ENCODE measurements at places on chromosomes 4 and X. TPM values are rescaled to one million over a fixed set of nuclear protein-coding genes. Genes with fewer than 3 reads are reported as not detected.

DNA sequence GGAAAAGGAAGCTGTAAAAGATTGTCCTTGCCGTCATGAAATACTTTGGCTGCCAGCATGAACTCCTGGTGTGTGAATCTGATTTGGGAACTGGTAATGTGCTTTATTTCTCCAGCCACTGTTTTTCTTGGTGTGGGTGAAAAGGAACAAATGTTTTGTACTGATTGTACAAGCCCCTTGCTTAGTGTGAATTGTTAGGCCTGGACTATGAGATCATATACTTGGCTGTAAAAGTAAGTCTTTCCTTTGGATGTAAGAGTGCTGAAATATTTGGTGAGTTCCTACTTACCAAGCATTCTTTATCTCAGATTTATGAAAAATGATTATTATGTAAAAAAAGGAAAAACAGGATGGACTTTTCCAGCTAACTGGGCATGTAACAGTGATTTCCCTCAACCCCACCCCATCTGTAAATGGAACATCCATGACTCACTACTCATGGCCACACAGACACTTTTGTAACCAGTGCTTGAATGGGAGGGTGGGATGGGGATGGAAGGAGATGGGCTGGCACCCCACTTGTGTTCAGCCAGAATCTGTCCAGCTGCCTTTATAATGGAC, 6.3 kb downstream of the FNIP2 start:
- peak overlapping the region; percentile 57 for H3K27ac ChIP-seq
- H3K36me3 ChIP-seq: no peaks in the 10 kb centered on the region
- peaks cover 10% of the 10 kb centered on the region for H3K4me1 ChIP-seq
- no peaks in the 10 kb centered on the region for H3K27me3 ChIP-seq
- H3K4me3 ChIP-seq: no peak overlapping the region

GRCh38 chrX:133294126-133294525, 76.0 kb upstream of the TFDP3 start:
- no peaks in the 10 kb centered on the region for H3K27me3 ChIP-seq
- no peak overlapping the region for H3K27ac ChIP-seq
- no peak overlapping the region for H3K4me3 ChIP-seq
- no peaks in the 10 kb centered on the region for H3K4me1 ChIP-seq
- no peak for DNase-seq
- H3K36me3 ChIP-seq: no peaks in the 10 kb centered on the region

- H3K36me3 ChIP-seq: no peaks in the 10 kb centered on the region
- DNase-seq: no peak
- H3K4me1 ChIP-seq: peaks cover 7% of the 10 kb centered on the region
- no peaks in the 10 kb centered on the region for H3K27me3 ChIP-seq
Observed at GRCh38 chr4:17027495-17027894, 129.1 kb upstream of the LDB2 start.

- H3K4me1 ChIP-seq: no peaks in the 10 kb centered on the region
- H3K36me3 ChIP-seq: no peaks in the 10 kb centered on the region
- no peak overlapping the region for H3K4me3 ChIP-seq
Observed at GRCh38 chr4:24764345-24764744, 31.0 kb upstream of the SOD3 start.

GRCh38 chr4:83043801-83044407, 8.9 kb downstream of the COPS4 start:
- no peaks in the 10 kb centered on the region for H3K27me3 ChIP-seq
- no peaks in the 10 kb centered on the region for H3K36me3 ChIP-seq
- no peaks in the 10 kb centered on the region for H3K4me1 ChIP-seq

DNA sequence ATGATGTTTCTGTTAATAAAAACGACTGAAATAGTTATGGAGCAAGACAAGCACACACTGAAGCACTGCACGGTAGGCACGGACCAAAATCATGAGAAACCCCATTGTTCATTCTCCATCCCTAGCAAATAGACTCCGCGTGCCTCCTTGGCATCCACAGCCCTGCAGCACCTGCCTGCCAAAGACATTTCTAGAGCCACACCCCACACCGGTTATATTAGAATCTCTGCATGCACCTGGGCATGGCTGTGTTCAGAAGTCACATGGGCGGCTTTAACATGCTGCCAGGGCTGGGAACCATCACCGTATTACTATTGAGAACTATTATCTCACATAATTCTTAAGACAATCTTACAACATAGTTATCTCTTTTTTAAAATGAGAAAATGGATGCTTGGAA, 5.9 kb downstream of the PDLIM3 start:
- no peaks in the 10 kb centered on the region for H3K27me3 ChIP-seq
- H3K4me1 ChIP-seq: no peaks in the 10 kb centered on the region
- H3K4me3 ChIP-seq: no peak overlapping the region
- no peak overlapping the region for H3K27ac ChIP-seq

GRCh38 chr4:173333658-173334084, 487 bp downstream of the HMGB2 start:
- DNase-seq: peak; percentile 36
- peak overlapping the region; percentile 53 for H3K4me3 ChIP-seq
- H3K27me3 ChIP-seq: no peaks in the 10 kb centered on the region
- peaks cover 2% of the 10 kb centered on the region for H3K36me3 ChIP-seq
- peak overlapping the region; percentile 99 for H3K27ac ChIP-seq

AFM gene
- not detected for total RNA-seq

TMEM144 gene
- total RNA-seq: 6.9 TPM

DKK2 gene
- total RNA-seq: not detected
